ENCODE measurements at places on chromosomes 6 and 20.
A peak's percentile ranks its signal among the peaks of the same experiment; 100 is the strongest.

DNA sequence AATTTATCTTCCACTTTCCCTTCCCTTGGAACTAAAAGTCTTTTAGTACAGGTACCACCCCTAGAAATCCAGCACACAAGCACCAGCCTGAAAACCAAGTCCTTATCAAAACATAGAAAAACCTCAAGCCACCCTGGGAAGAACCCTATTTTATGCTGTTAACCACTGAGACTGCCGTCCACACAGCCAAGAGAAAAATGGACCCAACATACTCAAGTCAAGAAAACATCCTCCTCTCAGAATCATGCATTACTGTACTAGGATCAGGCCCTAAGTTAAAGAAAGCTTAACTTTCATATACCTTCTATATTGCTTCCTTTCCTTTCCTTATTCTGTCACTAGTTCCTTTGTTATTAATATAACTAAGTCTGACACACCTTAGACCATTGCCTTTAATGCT lies 16.9 kb upstream of the GOPC start:
- DNase-seq: no peak

GRCh38 chr6:30391240-30391639 lies 46.3 kb downstream of the RPP21 start:
- DNase-seq: no peak

- no peak for DNase-seq
These were observed 594.9 kb downstream of the CDH26 start for GRCh38 chr20:60553095-60553494.

- peak; percentile 90 for DNase-seq
These were observed 5.4 kb upstream of the TUBB2A start for GRCh38 chr6:3162565-3163247.

DNA sequence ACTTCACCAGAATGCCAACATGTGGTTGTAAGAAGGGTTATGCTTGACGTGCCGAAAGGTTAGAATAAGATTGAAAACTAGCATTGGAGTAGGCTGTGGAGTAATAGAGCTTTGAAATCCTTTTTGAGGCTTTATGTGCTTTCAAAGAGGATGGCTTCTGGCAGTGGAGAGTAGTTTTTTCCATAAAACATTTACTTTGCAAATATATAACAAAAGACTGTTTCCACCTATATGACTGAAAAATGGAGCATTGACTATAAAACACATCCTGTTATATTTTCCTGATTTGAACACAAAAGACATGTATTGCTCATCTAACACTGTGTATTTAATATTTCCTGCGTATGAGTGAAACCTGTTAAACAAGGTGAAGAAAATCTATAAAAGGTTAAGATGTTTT lies 38.8 kb downstream of the ZFAND3 start:
- DNase-seq: no peak

GRCh38 chr20:34110025-34110744 lies 1.9 kb downstream of the EIF2S2 start:
- no peak for DNase-seq

GRCh38 chr6:102064142-102064541 lies 670.6 kb downstream of the GRIK2 start:
- DNase-seq: no peak

- peak; percentile 9 for DNase-seq
These were observed 754 bp downstream of the HDDC2 start for GRCh38 chr6:125300992-125301434.

GRCh38 chr6:157769776-157770426 lies 53.1 kb upstream of the SNX9 start:
- no peak for DNase-seq

DNA sequence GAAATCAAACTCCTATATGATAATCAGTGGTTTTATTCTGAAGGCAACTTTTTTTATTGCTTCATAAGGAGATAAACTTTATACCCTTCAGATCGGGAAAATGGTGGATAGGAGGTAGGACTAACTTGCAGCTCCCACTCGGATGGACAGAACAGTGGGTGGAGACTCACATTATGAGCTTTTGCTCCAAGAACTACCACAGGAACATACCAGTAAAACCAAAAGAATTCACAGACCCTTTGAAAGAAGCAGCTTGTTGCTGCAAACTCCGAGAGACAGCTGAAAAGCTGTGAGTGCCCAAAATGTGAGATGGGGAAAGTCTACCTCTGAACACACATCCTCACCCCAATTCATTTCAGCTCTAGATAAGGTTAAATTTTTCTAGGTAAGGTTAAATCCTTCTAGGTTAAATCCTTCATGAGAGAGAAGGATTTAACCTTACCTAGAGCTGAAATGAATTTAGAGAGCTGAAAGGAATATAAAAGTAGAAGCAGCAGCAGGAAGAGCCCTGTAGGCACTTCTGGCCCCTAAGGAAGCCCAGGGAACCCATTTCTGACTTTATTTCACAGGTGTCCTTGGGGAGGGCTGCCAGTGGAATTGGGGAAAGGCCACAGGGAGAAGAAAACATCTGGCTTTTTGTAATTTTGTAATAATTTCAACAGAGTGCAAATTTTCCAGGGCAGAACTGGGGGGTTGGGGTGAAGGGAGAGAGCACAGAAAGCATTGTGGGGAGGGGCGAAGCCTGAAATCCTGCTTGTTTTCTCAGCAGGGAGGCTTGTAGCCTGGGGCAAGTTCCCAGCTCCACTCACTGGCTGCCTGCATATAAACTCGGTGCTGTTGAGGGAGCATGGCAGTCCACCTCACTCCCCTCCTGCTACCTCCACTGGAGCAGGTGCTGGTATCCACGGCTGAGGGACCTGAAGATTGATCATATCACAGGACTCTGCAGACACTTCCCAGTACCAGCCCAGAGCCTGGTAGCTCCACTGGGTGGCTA lies 65.9 kb upstream of the HCRTR2 start:
- DNase-seq: no peak

- no peak for DNase-seq
These were observed 26.5 kb downstream of the HLA-DOB start for GRCh38 chr6:32790306-32790705.

DNA sequence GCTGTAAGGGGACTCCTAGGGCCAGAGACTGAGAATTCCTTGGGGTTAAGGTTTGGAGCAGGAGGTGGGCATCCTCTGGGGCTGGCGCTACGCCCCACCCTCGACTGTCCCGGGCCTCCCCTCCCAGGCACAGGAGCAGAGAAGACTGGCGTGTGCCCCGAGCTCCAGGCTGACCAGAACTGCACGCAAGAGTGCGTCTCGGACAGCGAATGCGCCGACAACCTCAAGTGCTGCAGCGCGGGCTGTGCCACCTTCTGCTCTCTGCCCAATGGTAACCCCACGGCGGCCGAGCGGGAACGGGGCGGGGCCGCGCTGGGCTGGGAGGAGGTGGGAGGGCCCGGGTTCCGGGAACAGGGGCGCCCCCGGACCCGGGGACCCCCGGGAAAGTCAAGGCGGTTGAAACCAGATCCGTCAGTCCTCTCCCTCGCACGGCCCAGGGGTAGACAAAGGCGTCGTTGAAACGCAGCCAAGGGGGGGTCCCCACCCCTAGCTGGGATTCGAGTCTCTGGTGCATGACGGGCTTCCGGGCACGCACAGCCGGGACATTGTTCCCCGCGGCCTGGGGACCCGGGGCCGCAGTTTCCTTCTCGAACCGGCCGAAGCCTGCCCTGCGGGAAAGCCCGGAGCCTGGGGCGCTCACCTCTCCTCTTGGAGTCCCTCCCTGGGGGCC lies 844 bp downstream of the WFDC2 start:
- no peak for DNase-seq

GRCh38 chr6:89007209-89008000 lies 44.0 kb upstream of the RNGTT start:
- DNase-seq: no peak

DNA sequence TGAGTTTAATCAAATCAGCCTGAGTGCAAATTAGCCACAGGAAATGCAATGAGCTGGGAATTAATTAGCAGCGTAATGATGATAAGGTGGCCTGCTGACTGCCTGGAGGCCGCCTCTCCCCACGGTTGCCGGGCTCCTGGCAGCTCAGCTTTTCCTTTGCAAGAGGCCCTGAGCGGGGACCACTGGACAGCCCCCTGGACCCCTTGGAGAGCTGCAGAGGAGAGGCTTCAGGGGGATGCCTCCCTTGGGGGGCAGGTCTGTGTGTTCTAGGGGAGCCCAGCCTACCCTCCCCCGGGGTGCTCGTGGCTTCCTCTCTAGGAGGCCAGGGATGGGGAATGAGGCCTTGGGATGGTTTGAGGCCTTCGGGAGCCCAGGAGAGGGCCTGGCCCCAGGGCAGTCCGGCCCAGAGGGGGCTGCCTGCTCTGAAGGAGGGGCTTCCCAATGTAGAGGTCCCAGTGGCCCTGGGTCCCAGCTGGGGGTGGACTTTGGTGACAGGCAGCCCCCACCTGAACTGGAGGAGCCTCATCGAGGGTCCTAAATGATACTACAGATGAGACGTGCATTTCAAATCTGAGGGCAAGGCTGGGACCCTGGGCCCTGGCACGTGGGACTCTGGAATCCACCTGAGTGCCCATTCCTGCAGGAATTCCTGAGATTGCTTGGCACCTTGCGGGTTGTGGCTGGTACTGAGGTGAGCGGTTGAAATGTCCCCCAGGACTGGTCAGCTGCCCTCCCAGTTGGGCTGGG lies 66.4 kb upstream of the BHLHE23 start:
- DNase-seq: no peak

- no peak for DNase-seq
These were observed 604.7 kb upstream of the CITED2 start for GRCh38 chr6:139979021-139979725.

- DNase-seq: no peak
These were observed 59.4 kb upstream of the DOK5 start for GRCh38 chr20:54415967-54416366.

DNA sequence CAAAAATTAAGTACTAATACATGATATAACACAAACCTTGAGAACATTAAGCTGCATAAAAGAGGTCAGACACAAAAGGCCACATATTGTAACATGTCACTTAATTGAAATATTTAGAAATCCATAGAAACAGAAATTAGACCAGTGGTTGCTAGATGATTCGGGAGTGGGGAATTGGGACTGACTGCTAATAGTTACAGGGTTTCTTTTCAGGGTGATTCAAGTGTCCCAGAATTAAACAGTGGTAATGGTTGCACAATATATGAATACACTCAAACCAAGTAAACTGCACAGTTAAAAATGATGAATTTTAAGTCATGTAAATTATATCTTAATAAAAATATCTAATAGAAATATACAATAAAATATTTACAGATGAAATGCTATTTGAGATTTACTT lies 174.5 kb downstream of the WDR27 start:
- no peak for DNase-seq

DNA sequence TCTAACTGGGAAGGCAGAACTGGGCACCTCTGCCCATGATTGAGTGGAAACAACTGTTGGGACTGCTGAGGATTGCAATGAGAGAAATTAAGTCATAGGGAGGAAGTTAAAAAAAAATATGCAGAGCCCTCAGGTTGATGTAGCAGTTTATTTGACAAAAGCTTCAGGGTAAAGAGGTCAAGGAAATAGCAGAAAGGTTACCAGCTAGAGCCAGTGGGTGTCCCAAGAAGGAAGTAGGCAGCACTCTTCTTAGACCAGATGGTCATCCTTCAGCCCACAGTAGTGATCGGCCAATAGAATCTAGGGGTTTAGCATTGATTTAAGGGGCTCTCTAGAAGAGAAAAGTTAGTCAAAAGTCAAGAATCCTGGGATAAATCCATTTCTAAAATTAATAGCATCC lies 21.7 kb upstream of the WFDC10A start:
- DNase-seq: no peak

- DNase-seq: no peak
These were observed 169.2 kb downstream of the ZFAND3 start for GRCh38 chr6:37988696-37989095.

DNA sequence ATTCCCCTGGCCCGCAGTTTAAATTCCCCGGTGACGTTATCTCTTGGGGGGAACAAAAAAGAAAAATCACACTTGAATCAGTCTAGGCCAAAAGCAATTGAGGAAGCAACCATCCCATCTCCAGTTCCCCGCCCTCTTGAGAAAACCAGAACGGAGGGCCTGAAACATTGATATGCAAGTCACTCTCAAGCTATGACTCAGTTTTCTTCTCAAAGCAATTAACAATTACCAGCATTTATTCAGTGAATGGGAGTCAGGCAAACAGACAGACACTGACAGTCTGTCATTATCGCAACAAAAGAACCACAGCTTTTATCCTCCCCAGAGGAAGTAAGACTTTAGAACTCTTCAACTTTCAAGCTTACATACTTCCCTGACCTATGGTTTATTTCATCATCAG lies 100.9 kb downstream of the OPRM1 start:
- no peak for DNase-seq

- DNase-seq: peak; percentile 43
These were observed 8.3 kb upstream of the NCOA3 start for GRCh38 chr20:47493175-47493962.

DNA sequence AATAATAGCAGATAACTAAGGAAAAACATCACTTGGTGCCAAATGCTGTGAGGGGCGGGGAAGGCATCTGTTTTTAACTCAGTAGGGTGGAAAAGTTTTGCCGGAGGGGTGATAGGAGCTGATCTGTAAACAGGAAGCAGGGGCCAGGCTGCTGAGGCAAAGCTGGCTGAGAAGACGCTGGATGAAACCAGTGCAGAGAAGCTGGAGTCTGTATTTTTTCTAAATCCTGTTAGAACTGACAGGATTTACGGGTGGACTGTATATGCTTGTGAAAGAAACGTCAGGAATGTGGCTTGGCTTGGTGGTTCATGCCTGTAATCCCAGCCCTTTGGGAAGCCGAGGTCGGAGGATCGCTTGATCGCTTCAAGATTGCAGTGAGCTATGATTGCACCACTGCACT lies 5.6 kb downstream of the PCMTD2 start:
- DNase-seq: no peak

DNA sequence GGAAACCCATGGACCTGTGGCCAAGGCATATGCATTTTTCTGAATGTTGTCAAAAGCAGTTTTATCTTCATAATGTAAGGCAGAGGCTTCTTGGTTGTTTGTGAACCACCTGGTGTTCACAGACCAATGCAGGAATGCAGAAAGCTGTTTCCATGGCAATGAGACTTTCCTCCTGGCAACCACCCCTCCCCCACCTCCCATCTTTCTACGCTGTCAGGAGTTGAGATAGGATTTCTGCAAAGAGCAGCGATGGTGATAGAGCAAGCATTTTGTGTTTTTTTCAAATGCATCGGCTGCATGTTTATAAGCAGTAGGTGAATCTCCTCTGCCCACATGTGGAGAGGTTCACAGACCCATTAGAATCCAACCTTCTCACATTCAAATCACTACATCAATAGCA lies 114.1 kb upstream of the SMLR1 start:
- DNase-seq: no peak

GRCh38 chr20:31560094-31560745 lies 44.9 kb upstream of the ID1 start:
- DNase-seq: peak; percentile 36

GRCh38 chr6:19121521-19121920 lies 715.6 kb upstream of the ID4 start:
- DNase-seq: no peak

DNA sequence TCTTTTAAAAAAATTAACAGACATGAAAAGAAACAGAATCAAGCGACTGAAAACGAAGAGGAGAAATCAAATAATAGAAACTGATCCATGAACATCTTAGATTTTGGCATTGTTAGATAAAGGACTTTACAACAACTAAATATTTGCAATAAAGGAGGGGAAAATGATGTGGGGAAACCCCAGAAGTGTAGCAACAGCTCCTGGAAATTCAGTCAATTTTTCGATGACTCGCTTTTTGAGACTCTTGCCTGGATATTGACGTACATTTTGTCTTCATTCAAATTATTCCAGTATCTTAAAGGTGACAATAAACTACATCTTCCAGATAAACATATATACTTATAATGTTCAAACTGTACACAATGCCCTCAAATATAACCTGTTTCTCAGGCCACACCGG lies 44.1 kb downstream of the ADGB start:
- no peak for DNase-seq

GRCh38 chr6:51027283-51028065 lies 208.8 kb downstream of the TFAP2B start:
- DNase-seq: no peak

GRCh38 chr20:32359633-32360332 lies 1.7 kb downstream of the ASXL1 start:
- DNase-seq: no peak
